ENCODE measurements at places on chromosomes 7 and 10.

DNA sequence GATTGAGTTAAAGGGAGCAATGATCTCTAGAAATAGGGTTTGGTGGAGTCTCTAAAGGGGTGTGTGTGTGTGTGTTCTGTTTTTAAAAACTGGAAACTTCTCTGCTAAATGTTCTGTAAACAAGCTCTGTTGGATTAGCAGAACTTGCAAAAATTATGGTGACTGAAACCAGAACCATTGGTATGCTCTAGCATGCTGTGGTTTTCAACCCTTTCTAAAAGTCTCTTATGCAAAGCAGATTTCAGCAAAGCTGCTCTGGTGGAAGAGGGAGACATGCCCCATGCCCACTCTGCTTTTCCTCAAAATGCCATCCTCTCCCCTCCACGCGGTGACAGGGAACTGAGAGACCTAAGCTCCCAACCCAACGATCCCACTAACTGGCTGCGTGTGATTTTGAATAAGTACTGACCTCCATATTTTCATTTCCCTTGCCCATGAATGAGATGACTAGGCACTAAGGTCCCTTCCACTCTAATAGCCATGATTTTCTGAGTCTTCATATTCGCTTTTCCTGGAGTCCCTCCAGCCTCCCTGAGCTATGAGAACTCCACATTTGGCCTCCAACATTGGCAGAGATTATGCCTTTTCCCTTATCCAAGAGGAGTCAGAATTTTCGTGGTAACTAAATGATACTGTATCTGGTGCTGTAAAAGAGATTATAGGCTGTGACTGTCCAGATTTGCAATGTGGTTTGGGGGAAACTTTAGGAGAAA is 117.3 kb upstream of the PALS2 start:
- DNase-seq, result no peak

DNA sequence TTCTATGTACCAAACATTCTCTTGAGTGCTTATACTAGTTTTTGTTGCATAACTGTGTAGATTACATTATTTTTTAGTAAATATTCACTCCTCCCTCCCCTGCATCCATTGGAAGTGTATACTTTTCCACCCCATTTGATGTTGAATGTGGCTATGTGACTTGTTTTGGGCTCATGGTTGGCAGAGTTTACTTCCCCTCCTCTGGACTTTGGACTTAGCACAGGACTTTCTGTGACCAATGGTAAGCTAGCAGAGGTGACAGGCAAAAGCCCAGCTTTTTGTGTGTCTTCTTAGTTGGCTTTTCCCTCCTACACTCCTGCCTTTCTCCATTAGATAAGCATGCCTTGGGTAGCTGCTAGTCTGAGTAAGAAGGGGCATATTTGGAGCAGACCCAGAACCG is 353.9 kb downstream of the HPSE2 start:
- no peak for DNase-seq

DNA sequence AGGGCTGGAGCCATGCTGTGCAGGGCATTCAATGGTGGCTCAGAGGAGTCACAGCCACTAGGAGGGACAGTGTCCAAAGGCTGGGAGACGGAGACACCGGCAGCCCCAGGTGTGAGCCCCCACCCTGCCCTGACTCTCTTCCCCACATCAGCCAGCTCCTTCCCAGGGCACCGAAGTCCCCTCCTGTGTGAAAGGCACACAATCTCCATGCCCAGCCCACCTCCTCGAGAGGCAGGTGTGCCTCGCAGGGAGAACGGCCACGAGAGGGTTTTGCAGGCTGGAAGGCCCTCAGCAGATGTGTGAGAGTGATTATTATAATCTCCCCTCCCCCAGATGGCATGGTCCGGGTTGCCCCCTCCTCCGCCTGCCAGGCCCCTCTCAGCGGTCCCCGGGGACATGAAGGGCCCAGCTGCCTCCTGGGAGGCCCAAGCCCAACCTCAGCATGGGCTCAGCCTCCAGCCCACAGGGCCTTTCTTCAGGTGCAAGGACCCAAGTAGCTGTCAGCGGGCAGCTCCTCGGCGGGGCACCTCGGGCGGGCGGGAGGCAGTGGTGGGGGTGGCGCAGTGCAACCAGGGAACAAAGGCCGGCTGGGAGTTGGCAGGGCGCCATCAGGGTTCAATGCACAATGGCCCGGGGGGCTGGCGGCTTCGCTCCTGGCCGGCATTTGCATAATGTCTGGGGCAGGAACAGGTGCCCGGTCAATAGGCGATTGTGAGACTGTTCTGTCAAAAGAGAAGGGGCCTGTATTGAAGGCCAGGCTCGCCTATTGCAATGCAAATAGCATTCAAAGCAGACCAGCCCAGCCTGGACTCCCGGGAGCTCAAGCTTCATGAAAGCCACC is 155.3 kb upstream of the ZMIZ1 start:
- DNase-seq, result no peak

- DNase-seq, result no peak
These were observed 1.9 kb downstream of the DLX5 start for GRCh38 chr7:97022491-97023306.

DNA sequence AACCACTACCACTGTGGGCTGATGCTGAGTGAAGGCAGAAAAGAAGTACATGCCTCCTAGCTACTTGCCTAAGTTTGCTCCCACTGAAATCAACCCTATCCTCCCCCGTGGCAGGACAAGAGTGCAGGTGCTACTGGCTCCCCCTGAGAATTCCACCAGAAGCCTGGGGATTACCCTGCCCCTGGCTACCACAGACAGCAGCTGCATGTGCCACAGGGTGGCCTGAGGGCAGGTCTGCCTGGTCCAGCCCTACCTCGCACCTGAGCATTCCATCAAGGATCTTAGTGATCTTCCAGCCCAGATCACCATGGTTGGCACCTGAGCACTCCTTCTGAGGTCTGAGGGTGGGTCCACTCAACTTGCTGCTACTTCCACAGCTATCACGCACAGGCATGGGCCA is 176.4 kb upstream of the SMIM30 start:
- DNase-seq, result no peak

- no peak for DNase-seq
These were observed 92.0 kb downstream of the LYZL2 start for GRCh38 chr10:30537586-30537985.

- DNase-seq, result no peak
These were observed 135.9 kb upstream of the MBL2 start for GRCh38 chr10:52908478-52908877.

DNA sequence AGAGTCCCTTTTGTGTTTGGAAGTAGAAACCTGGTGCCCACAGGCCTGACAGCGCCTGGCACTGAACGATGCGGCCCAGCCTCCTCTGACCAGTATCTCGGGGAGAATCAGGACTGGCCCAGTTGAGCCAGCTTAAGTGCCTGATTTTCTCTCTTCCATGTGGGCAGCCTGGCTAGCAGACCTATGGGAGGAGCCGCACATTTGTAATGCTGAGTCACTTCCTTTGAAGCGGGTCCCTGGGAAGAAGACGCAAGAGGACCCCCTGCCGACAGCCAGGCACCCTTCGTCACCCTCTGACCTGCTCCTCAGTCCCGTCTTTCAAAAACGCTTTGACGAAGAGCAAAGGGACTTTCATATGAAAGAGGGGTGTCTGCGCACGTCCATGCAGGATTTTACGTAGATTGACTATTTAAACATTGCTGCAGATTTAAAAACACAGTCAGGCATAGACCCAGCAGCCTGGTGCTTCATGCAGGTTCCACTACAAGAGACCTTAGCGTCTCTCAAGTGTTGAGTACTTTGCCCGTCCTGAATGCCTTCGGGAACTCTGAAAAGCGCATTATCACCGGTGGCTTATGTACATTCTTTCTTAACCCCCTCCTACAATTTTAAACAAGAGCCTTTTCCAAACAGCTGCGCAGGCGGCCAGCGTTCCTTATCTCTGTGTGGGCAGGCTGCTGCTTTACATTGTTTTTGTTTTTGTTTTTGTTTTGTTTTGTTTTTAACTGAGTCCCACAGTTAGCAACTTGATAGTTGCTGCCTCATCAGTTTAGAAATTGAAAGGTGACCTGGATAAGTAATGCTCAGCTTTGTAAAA is 36.5 kb upstream of the AP5Z1 start:
- DNase-seq, result no peak

GRCh38 chr10:103168438-103168837 is 24.6 kb downstream of the NT5C2 start:
- DNase-seq, result no peak

GRCh38 chr7:140078392-140078791 is 15.6 kb upstream of the PARP12 start:
- DNase-seq, result no peak

DNA sequence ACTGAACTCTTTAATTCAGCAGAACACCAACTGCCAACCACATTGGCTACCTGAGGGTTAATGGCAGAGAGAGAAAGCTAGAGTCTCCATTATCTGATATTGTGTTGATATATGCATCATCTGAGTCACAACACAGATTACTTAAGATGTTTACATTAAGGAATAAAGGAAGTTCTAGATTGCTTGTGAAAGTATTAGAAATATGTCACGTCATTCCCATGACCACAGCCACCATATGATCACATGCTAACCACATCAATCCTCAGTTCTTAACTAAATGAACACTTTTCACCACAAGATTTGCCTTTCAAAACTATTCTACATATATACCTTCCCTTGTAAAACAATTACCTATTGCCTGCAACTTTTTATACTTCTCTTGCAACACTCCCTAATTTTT is 337.9 kb downstream of the FGFR2 start:
- DNase-seq, result no peak

GRCh38 chr10:116247691-116248090 is 25.3 kb downstream of the GFRA1 start:
- DNase-seq, result no peak

DNA sequence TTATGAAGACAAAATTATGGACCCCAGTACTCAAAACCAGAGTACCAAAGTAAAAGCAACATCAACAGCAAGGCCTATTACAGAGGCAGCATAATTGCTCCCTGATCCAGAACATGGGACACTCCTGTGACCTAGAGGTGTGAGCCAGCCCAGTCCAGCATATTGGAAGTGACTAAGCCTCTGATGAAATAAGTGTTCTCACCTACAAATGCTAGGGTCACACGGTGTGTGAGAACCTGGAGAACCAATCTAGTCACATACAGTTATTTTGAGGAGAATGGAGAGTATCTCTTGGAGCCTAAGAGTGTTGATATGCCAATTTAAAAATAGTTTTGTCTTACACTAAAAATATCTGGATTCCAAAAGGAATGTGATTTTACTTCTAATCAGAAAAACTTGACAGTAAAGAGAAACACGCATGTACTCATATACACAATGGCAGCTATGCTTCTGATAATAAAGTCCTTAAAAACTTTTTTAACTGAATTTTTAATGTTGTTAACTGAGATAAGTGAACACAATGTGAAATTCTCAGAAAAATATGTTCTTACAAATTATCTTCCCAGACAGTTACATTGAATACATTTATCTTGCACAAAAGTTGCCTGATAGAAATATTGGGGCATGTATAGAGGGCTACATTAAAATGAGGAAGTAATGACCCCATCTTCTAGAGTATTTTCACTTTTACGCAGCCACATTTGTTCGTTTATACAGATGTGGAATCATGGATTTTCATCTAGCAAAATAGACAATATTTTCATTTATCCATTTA is 56.8 kb upstream of the CD36 start:
- no peak for DNase-seq

- DNase-seq, result peak; percentile 99
These were observed 144.5 kb downstream of the RNF216 start for GRCh38 chr7:5636914-5637313.

DNA sequence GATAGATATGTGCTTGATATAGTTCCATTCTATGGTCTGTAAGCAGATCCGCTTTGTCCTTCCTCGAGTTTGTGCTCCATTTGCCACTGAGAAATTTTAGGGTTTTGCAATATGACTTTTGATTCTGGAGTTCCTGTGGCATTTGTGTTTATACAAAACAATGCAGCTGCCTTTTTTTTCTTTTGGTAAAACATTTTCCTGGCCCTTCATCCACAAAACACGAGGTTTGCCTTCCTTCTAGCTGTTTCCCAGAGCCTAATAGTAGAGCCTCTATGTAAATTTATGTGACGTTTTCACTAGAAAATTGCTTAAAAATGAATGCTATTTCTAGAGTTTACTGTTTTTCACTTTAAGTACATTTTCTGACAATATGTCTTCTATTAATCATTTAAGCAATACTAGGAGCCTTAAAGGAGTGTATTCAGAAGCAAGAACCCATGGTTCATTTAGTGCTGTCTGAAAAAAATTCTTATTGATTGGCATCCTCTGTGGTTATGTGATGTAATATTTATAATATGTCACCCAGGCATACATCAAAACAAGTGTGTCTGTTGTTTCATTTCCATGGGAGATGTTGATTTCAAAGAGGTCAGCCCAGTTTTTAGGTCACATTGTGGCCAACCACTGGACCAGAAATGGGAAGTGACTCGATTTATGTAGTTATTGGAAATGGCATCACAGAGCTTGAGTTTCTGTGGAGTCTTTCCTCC is 618.3 kb downstream of the LRMDA start:
- no peak for DNase-seq
